ENCODE measurements at places on chromosomes 1 and 21.

- no peak overlapping the region for H3K27ac ChIP-seq
- DNase-seq = no peak
- H3K36me3 ChIP-seq = no peaks in the 10 kb centered on the region
- no peaks in the 10 kb centered on the region for H3K27me3 ChIP-seq
- H3K4me1 ChIP-seq = no peaks in the 10 kb centered on the region
- no peak overlapping the region for H3K4me3 ChIP-seq
Measured at GRCh38 chr1:115939455-115939854, 36.9 kb upstream of the SLC22A15 start.

GRCh38 chr1:89277725-89278124 lies 5.1 kb upstream of the GBP5 start:
- no peak for DNase-seq
- H3K27ac ChIP-seq = no peak overlapping the region
- H3K36me3 ChIP-seq = no peaks in the 10 kb centered on the region
- no peaks in the 10 kb centered on the region for H3K27me3 ChIP-seq

- H3K27ac ChIP-seq = no peak overlapping the region
- DNase-seq = no peak
- H3K27me3 ChIP-seq = no peaks in the 10 kb centered on the region
- no peaks in the 10 kb centered on the region for H3K4me1 ChIP-seq
Measured at GRCh38 chr1:24952413-24952841, 22.4 kb upstream of the RUNX3 start.

DNA sequence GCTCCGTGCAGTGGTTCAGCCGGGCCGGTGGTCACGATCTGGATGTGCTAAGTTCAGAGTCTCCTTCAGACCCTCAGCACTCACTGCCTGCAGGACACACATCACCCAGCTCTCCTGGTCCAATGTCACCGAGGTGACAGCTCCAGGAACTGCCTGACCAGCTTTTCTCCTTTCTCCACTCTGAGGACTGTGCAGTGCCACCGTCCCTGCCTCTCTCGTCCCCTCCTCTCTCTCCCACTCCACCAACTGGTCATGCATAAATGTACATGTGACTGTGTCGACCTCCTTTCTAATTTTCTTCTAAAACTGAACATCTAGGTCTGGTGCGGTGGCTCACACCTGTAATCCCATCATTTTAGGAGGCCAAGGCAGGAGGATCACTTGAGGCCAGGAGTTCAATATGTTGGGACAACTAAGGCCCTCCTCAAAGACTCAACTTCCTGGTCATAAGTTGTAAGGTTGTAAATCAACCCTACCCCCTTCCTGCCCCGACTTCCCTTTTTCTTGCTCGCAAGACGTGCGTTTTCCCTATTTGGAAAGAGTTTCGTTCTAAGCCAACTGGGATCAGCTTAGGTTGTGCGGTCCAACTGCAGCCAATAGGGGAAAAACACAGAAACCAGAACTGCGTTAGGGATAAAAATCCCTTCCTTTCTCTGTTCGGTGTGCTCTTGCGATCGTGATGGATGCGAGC lies 53.1 kb downstream of the MEGF6 start:
- no peak overlapping the region for H3K4me3 ChIP-seq
- H3K4me1 ChIP-seq = peaks cover 53% of the 10 kb centered on the region
- no peak overlapping the region for H3K27ac ChIP-seq
- no peaks in the 10 kb centered on the region for H3K36me3 ChIP-seq
- DNase-seq = no peak
- H3K27me3 ChIP-seq = peaks cover 5% of the 10 kb centered on the region

DNA sequence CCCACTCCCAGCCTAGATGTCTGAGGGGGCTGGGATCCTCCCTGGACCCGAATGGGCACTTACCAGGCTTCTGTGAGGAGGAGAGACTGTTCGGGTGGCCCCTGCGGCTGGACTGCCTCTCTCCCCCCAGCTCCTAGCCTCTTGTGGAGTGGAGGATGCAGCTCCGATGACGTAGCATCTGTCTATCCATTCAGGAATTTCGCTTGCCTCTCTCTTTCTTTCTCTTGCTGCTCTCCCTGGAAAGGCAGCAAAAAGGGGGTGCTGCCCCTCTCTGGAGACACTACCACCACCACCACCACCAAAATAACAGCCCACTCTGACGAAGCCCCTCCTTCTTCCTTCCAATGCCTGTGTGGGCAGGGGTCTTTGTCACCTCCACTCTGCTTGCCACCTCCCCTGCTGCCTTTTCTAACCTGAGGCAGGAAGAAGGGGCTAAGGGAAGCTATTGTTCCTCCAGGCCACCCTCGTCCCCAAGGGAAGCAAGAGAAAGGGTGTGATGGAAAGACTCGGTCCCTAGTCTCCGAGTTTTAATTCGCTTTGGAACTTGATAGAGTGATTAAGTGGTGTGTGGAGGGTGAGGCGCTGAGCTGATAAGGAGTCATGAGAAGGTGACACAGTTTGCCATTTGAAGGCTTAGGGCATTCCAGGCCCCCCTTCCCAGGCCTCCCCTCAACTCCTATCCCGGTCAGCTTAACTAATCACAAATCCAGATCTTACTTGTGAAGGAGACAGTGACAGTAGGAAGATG lies 60.5 kb downstream of the RHBG start:
- no peaks in the 10 kb centered on the region for H3K4me1 ChIP-seq
- H3K36me3 ChIP-seq = no peaks in the 10 kb centered on the region
- DNase-seq = no peak
- H3K4me3 ChIP-seq = no peak overlapping the region

DNA sequence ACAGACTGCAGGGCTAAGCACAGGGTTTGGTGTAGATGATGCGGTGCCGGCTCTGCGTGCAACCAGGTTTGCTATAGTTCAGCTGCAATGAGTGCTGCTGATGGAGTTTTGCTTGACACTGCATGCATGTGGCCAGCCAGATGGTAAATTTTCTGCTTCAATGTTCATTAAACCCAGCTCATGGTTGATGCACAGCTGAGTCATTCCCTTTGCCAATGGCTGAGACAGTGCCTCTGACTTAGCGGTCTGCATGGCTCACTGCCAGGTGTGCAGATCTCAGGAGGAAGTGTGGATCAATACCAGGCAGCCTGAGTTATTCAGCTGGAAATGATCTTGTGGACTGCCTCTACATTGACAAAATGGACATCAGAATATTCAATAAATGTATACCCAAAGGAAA lies 172.7 kb upstream of the ZP4 start:
- no peaks in the 10 kb centered on the region for H3K27me3 ChIP-seq
- no peak for DNase-seq
- H3K36me3 ChIP-seq = no peaks in the 10 kb centered on the region
- no peaks in the 10 kb centered on the region for H3K4me1 ChIP-seq

GRCh38 chr1:243799908-243800307 lies 50.1 kb downstream of the AKT3 start:
- no peaks in the 10 kb centered on the region for H3K36me3 ChIP-seq
- H3K27me3 ChIP-seq = no peaks in the 10 kb centered on the region
- no peak overlapping the region for H3K27ac ChIP-seq
- H3K4me1 ChIP-seq = peaks cover 3% of the 10 kb centered on the region
- no peak overlapping the region for H3K4me3 ChIP-seq

DNA sequence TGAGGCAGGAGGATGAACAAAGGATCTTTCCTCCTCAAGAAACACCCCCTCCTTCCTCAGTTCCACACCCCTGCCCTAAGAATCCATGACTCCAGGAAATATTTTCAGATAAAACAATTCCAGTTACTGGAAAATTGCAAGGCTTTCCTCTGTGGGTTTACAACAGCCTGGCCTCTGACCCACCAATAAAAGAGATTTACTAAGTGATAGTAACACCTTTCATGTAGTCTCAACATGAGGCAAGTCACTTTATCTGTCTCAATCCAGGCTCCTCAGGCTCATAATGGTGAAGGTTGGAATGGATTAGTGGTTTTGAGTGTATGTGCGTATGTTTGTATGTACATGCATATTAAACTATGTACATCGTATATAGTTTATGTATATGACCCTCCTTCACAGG lies 71.4 kb upstream of the PPP2R5A start:
- peaks cover 5% of the 10 kb centered on the region for H3K4me1 ChIP-seq
- no peak overlapping the region for H3K4me3 ChIP-seq
- no peak overlapping the region for H3K27ac ChIP-seq
- H3K27me3 ChIP-seq = no peaks in the 10 kb centered on the region
- DNase-seq = no peak

DNA sequence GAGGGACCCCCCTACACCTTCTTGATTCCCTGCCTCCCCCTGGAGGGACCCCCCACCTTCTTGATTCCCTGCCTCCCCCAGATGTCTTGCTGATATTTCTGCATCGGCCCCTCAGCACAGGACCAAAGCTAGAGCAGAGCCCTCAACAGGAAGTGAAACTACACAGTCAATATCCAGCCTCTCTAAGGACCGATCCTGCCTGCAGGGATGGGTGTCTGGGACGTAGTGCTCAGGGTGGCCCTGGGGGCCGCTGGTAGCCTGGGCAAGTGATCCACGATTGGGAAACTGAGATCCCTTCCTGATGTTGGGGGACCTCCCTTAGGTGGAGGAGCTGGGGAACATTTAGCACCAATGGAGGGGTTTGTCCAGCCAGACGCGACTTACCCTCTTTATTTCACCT lies 3.9 kb upstream of the LEFTY2 start:
- no peaks in the 10 kb centered on the region for H3K36me3 ChIP-seq
- no peak overlapping the region for H3K4me3 ChIP-seq
- peaks cover 13% of the 10 kb centered on the region for H3K4me1 ChIP-seq
- no peak for DNase-seq

GRCh38 chr1:100606438-100606837 lies 68.5 kb downstream of the GPR88 start:
- DNase-seq = no peak
- no peaks in the 10 kb centered on the region for H3K27me3 ChIP-seq
- no peak overlapping the region for H3K27ac ChIP-seq

DNA sequence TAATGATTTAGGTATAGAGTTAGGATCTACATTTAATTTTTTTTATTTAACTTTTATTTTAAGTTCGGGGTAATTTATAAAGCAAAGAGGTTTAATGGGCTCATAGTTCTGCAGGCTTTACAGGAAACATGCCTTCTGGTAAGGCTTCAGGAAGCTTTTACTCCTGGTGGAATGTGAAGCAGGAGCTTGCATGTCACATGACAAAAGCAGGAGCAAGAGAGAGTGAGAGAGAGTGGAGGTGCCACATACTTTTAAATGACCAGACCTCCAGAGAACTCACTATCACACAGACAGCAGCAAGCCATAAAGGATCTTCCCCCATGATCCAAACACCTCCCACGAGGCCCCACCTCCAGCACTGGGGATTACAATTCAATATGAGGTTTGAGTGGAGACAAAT lies 17.6 kb upstream of the GBP2 start:
- H3K36me3 ChIP-seq = no peaks in the 10 kb centered on the region
- H3K27me3 ChIP-seq = no peaks in the 10 kb centered on the region
- no peak overlapping the region for H3K27ac ChIP-seq
- no peak overlapping the region for H3K4me3 ChIP-seq
- no peaks in the 10 kb centered on the region for H3K4me1 ChIP-seq
- no peak for DNase-seq

- peaks cover 9% of the 10 kb centered on the region for H3K4me1 ChIP-seq
- H3K4me3 ChIP-seq = no peak overlapping the region
- H3K27ac ChIP-seq = no peak overlapping the region
- no peak for DNase-seq
- H3K27me3 ChIP-seq = no peaks in the 10 kb centered on the region
Measured at GRCh38 chr1:86860424-86860823, 53.5 kb downstream of the SELENOF start.

- peaks cover 38% of the 10 kb centered on the region for H3K4me1 ChIP-seq
- no peaks in the 10 kb centered on the region for H3K36me3 ChIP-seq
- H3K4me3 ChIP-seq = peak overlapping the region; percentile 89
- H3K27me3 ChIP-seq = peaks cover 30% of the 10 kb centered on the region
- peak; percentile 77 for DNase-seq
- peak overlapping the region; percentile 83 for H3K27ac ChIP-seq
Measured at GRCh38 chr21:31873696-31874599, 1.1 kb downstream of the HUNK start.

DNA sequence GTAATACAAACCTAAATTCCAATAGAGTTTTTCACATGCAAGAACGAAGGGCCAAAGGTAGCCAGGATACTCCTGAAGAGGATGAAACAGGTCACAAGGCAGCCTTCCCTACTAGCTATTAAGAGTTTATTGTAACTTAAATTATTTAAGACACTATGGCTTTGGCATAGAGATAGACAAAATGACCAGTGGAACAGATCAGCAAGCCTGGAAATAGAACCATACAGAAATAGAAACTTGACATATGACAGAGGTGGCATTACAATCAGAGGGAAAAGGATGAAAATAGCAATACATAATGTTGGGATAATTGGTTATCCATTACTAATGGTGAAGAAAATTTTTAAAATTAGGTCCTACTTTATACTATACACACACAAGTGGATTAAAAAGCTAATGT lies 16.5 kb downstream of the GFI1 start:
- H3K27me3 ChIP-seq = no peaks in the 10 kb centered on the region
- no peak overlapping the region for H3K4me3 ChIP-seq
- no peaks in the 10 kb centered on the region for H3K4me1 ChIP-seq
- DNase-seq = no peak
- no peaks in the 10 kb centered on the region for H3K36me3 ChIP-seq

DNA sequence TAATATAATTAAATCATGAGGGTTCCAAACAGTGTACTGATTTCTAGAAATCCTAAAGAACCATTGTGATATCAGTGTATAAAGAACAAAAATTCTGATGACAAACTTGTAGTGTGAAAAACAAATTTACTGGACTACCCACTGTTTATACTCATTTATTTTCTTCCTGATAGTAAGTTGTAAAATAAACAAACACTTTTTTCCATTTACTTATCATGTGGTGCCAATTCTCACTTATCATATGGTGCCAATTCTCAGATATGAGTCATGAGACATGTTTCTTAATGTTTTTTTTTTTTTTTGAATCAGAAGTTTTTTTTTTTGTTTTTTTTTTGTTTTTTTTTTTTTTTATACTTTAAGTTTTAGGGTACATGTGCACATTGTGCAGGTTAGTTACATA lies 137.7 kb downstream of the LEPR start:
- DNase-seq = no peak
- no peaks in the 10 kb centered on the region for H3K36me3 ChIP-seq
- H3K27me3 ChIP-seq = no peaks in the 10 kb centered on the region
- H3K4me3 ChIP-seq = no peak overlapping the region

DNA sequence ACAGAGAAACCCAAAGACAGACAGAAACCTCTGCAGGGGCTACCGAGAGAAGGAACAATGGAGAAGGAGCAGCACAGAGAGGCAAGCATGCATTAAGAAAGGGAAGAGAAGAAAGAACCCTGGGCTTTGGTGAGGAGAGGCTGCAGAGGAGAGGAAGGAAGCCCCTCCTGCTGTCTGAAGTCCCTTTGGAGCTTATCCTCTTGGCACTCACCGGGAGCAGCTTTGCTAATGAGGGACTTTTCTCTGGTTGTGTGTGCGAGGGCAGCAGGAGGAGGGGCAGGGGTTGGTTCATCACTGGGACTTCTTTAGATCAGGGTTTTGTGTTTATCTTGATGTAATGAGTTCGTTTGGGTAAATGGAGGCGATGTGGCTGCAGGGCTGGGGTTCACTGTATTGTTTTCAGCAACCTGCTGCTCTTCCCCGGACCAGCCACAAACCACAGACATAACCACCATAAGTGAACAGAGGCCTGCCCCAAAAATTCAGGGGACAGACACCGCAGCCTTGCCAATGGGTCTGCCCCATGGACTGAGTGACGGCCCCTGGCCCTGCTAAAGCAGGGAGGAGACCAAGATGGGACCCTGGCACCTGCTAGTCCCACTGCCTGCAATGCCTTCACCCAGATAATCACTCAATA lies 100.6 kb downstream of the KCND3 start:
- H3K27me3 ChIP-seq = no peaks in the 10 kb centered on the region
- H3K27ac ChIP-seq = no peak overlapping the region
- H3K36me3 ChIP-seq = no peaks in the 10 kb centered on the region
- no peaks in the 10 kb centered on the region for H3K4me1 ChIP-seq
- DNase-seq = no peak

Measured in suprapubic skin (tissue), 4 donors.